ENCODE measurements at places on chromosomes 6 and 20.

DNA sequence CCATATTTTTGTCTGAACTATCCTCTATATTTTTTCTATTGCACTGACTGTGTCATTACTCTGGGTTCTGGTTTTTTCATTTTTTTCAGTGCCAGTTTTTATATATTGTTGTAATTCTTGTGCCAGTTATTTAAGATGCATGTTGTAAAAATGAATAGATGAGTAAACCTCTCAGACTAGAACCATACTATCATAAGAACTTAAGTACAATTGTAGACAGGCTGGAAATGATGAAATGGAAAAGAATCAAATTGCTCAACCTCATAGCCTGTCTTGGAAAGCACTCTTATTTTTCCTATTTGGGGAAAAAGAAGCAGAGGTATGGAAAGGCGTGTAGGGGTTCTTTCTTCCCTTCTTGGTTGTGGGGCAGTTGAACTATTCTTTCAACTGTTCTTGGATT is 30.2 kb downstream of the PANK2 start:
- no peak for DNase-seq

- DNase-seq, result no peak
These were observed 1.5 kb downstream of the SYNDIG1 start for GRCh38 chr20:24470746-24471582.

GRCh38 chr20:47493175-47493962 is 8.3 kb upstream of the NCOA3 start:
- peak; percentile 95 for DNase-seq

DNA sequence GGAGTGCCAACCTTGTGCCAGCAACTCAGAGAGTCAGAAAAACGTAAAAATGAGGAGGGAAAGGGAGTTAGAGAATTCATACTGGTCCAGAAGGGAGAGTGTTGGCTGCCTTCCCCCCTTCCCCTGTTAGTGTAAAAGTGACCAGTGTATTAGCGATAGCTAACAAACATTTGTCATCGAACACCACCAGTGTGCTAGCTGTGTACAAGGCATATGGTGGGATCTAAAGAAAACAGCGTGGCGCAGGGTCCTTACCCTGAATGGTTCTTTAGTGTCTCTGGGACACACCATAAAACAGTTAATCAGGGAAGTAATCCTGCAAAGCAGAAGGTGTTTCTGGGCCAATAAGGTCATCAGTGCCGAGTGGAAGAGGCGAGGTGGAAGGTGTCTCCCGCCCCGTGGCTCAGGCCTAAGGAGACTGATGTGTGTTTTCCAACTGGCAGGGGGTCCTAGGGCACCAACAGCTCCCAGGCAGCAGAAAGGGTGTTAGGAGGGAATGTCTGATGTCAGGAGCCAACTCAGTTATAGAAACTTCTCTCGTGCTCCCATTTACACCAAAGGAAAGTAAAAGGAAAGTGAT is 91.9 kb downstream of the TCP11 start:
- DNase-seq, result no peak

DNA sequence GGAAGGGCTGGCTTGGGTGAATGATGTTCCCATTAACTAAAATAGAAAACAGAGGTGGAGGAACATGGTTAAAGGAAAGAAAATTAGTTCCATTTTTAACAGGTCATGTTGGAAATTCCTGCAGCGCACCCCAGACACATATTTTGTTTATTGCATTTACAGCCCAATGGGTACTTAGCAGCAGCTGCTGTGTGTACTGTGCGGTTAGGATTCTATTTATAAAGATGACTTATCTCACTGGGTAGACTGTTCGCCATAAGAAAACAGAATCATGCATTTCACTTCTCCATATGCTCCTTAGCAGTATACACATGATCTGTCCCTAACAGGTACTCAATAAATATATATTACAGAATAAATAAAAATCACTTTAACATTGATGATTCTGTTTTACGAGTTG is 135.8 kb downstream of the SLC35F1 start:
- DNase-seq, result no peak

All from left ventricle myocardium superior (tissue), 1 donor.